ENCODE measurements at places on chromosomes 5 and 9.
A peak's percentile ranks its signal among the peaks of the same experiment; 100 is the strongest.

DNA sequence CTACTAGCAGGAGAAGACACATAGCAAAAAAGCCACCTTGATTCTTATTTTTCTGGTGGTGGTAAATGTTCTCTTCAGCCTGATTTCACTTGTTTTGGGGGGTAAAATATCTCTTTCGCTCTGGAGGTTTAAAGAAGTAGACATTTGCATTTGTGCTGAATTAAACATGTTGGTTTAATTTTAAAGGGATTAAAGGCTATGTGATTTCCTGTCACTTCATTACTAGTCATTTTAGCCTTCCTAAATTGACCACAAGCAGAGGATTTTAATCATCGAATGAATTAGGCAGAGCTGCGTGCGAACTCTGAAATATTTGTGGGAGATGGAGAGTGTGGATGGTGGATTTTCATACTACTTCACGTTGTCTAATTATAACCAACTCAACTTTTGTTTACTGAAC is 4.8 kb downstream of the RASGRF2 start:
- no peak for DNase-seq

- peak; percentile 72 for DNase-seq
These were observed 4.8 kb upstream of the CEL start for GRCh38 chr9:133057006-133057405.

DNA sequence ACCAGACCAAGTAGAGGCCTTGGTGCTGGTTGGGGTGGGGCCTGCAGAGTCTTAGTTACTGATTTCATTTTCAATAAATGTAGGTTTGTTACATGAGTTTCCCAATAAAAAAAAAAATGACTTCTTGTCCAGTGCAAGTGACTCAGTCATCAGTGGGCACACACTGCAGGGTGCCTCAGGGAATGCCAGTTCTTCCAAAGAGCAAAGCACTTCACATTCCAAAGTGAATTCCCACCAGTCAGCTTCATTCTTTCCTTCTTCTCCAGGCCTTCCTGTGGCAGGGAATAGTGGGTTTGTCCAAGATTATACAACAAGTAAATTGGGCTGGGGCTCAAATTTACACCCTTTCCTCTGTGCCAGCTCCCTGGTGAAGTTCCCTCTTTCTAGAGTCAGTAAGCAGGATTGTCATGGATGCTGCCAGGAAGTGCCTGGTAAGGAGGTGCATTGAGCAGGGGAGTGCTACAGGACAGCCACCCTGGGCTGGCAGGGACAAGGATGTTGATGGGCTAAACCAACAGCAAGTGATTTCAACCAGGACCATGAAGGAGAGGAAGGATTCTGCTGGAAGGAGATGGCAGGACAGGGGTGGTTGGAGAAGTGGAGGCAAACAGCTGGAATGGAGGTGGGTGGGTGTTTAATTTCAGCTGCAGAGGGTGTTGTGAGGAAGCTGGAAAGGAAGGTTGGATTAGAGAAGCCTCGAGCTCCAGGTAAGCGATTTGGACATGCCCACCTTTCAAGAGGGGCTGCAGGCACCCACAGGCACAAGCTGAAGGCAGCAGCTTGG is 3.7 kb upstream of the B4GALT7 start:
- no peak for DNase-seq

- DNase-seq: no peak
These were observed 2.3 kb downstream of the CRB2 start for GRCh38 chr9:123358181-123358905.

DNA sequence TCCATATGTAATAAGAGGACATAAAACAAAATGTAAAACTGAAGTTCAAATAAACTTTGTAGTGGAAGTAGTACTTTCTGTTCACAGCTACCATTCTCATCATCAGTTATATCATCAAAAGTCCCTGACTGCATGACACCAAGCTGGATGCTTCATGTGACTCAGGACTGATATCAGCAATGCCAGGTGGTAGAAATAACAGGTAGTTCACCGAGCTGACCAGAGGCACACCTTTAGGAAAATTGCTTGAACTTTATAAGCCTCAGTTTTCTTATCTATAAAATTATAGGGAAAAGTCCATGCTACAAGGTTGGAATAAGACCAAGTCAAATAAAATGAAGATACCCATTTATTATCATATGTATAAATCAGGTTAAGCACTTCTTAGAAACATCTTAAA is 124.9 kb upstream of the PTGER4 start:
- DNase-seq: no peak

GRCh38 chr5:173309731-173310130 is 18.5 kb downstream of the STC2 start:
- no peak for DNase-seq

GRCh38 chr9:8660383-8660782 is 860.8 kb upstream of the DMAC1 start:
- DNase-seq: peak; percentile 92

DNA sequence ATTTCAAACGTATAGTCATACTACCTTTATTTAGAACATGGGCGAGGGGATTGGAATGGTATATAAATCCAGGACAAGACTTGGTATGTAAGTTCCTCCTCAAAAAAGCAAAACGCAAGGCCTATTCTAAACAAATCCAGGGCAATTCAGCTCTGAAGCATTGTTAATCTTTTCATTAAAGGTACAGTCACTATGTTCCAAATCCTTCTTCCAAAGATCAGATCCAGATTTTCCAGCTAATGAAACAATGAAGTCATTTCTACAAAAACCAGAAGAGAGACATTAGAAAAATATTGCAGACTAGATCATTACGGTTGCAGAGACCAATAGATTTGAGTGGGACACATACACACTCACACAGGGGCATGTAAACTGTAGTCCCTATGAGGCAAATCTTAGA is 116.1 kb upstream of the BNC2 start:
- DNase-seq: no peak

- DNase-seq: no peak
These were observed 255.4 kb downstream of the GRIA1 start for GRCh38 chr5:153745778-153746395.

GRCh38 chr9:135315572-135315971 is 164.0 kb upstream of the PPP1R26 start:
- DNase-seq: no peak

GRCh38 chr5:160749026-160749425 is 103.0 kb downstream of the ATP10B start:
- no peak for DNase-seq

DNA sequence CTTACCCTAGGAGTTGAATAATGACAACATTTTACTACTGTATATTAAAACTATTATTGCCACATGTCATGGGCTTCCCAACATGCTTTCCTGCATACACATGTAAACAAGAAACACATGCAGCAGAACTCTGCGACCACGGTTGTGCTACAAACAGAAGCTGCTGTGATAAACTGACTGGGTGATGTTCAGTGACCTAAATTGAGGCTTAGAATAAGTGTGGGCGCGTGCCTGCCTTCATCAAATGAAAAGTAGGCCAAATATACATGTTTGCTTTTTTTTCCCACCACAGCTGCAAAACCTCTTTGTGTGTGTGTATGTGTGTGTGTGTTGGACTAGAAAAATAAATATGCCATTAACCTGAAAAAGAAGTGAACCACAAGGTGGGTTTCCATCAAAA is 1202.1 kb downstream of the PTPRD start:
- no peak for DNase-seq

DNA sequence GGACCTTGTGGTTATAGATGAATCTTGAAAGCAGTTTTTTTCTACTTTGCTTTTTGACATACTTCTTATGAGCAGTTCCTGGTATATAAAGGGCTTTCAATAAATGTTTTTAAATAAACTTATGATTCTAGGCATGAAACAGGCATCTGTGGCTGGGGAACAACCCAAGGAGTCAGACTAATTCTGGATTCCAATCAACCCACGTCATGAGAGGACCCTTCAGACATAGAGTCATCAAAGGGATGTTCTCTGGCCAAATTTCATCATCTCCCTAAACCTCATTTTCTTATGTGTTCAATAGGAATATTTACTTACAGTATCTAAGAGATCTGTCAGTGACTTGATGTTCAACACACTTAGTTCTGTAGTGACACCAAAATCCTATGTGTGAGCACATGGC is 243.8 kb upstream of the ZNF462 start:
- DNase-seq: no peak

DNA sequence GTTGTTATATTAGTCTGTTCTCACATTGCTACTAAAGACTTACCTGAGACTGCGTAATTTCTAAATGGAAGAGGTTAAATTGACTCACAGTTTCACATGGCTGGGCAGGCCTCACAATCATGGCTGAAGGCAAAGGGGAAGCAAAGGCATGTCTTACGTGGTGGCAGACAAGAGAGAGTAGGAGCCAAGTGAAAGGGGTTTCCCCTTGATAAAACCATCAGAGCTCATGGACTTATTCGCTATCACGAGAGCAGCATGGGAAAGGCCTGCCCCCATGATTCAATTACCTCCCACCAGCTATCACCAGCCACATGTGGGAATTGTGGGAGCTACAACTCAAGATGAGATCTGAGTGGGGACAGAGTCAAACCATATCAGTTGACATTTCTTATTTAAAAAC is 374.5 kb upstream of the RORB start:
- DNase-seq: no peak

- no peak for DNase-seq
These were observed 102.2 kb upstream of the MOCS2 start for GRCh38 chr5:53211799-53212198.

- DNase-seq: no peak
These were observed 32.6 kb downstream of the IPPK start for GRCh38 chr9:92637326-92637725.

GRCh38 chr5:122985006-122985700 is 51.4 kb downstream of the PPIC start:
- DNase-seq: no peak

DNA sequence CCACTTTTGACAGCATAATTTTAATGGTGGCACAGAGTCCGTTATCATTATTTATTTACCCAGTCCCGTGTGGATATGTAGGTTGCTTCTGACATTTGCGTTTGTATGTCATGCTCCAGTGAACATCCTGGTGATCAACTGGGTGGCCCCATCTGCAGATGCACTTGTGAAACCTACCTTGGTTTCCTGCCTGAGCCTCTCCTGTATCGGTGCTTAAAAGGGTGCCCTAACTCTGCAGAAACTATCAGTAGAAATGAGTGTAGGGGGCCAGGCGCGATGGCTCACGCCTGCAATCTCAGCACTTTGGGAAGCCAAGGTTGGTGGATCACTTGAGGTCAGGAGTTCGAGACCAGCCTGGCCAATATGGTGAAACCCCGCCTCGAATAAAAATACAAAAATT is 92.1 kb upstream of the IER5L start:
- DNase-seq: no peak

All from hematopoietic multipotent progenitor cell treated with erythropoietin and hydrocortisone succinate and interleukin-3 and kit ligand, for 4 days (in vitro differentiated cells).